CD8-positive, alpha-beta memory T cell (primary cell): ENCODE measurements at places on chromosomes 5 and 9. TPM values are rescaled to one million over a fixed set of nuclear protein-coding genes. Genes with fewer than 3 reads are reported as not detected.

DNA sequence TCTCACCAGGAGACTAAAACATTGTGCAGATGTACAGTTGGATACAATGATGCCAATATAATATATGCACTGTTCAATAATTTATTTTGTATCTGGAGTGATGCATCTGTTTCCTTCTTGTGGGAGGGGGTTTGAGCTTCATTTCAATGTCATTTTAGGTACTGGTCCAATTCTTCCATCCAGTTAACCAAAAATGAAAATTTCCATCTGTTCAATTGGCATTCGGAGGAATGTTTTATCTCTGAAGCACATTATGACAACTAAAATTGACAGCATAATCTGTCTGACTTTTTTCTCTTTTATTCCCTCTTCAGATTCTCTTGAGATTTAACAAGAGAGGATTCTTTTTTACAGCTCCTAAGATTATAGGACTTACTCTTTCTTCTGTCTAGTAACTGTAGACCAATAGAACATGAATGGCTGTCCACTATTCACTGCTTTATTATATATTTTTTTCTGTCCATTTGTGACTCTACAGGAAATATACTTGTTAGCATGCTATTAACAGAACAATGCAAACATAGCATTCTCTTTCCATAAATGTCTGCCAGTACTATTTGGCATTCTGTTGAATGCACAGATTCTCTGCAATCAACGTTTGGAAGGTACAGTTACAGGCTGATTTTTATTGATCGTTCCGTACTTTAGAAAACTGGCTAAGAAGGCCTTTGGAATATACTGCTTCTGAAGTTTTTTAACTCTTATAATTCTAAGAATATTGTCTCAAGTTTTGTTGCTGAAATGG lies 57.8 kb downstream of the NDUFAF2 start:
- no peaks in the 10 kb centered on the region for H3K27me3 ChIP-seq
- no peak for DNase-seq
- no peak overlapping the region for H3K27ac ChIP-seq
- H3K4me1 ChIP-seq: no peaks in the 10 kb centered on the region
- no peaks in the 10 kb centered on the region for H3K36me3 ChIP-seq
- no peak overlapping the region for H3K4me3 ChIP-seq

DNA sequence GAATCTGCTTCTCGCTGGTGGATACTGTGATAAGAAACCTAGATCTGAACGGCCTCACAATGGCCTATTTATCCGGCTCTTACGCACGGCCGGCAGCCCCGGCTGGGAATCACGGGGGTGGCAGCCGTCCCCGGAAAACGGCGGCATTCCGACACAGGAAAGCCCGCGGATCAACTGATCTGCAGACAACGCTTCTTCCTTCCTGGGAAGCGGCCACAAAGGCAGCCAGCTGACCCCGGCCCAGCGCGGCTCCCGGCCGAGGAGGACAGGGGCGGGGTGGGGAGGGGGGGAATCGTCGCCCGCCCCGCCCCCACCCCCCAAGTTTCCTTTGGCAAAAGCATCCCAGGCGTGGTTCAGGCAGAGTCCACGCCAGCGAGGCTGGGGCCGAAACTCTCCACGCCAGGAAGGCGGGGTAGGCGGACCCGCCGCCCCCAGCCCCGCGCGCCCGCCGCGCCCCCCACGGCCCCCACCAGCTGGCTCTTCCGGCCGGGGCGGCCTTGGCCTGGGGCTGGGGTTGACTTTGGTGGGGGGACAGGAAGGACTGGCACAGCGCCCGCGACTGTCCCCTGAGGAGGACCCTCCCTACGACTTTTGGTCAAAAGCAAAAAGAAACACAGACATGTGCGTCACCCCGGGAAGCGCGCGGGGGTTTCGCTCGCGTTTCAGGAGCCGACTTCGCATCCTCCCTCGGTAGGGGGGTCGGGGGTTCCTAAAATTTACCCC lies 247.7 kb upstream of the ANKRD55 start:
- no peak for DNase-seq
- peak overlapping the region; percentile 32 for H3K27ac ChIP-seq

GRCh38 chr5:175728316-175728715 lies 70.4 kb downstream of the HRH2 start:
- H3K4me1 ChIP-seq: peaks cover 7% of the 10 kb centered on the region
- no peaks in the 10 kb centered on the region for H3K36me3 ChIP-seq
- no peak overlapping the region for H3K27ac ChIP-seq

SH3GL2 gene
- polyA plus RNA-seq: not detected

GRCh38 chr9:134437403-134438194 lies 111.3 kb downstream of the RXRA start:
- DNase-seq: no peak
- no peaks in the 10 kb centered on the region for H3K4me1 ChIP-seq
- H3K27ac ChIP-seq: no peak overlapping the region
- H3K36me3 ChIP-seq: no peaks in the 10 kb centered on the region
